ENCODE measurements at places on chromosomes 3 and 15.

DNA sequence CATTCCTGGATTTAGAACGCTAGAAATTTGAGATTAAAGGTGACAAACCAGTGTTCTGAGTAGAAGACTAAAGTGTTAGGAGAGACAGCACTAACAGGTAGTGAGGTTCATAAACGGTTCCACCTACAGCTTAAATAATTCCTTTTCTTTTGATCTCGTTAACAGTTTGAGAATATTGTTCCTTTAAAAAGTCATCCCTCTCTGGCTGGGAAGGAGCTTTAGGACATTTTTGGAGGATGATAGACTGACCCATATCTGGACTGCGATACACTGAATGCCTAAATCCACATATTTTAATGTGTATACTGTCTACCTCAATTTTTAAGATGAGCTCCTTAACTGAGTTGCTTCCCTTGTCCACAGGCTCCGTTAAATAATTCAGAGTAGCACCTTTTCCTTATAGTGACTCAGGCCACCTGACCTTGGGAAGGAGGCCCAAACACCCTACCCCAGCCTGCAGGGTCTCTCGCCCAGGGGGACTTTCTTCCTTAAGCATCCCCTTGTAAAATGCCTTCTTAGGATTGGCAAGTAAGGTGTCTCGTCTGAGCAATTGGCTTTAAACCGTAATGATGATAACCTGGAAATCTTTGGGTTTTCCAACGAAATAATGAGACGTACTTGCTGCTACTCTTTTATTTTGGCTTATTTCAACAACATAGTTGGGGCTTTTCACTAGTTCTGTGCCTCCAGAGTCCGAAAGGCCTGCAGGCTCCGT, 3.3 kb downstream of the TRIM71 start:
- no peak for DNase-seq

DNA sequence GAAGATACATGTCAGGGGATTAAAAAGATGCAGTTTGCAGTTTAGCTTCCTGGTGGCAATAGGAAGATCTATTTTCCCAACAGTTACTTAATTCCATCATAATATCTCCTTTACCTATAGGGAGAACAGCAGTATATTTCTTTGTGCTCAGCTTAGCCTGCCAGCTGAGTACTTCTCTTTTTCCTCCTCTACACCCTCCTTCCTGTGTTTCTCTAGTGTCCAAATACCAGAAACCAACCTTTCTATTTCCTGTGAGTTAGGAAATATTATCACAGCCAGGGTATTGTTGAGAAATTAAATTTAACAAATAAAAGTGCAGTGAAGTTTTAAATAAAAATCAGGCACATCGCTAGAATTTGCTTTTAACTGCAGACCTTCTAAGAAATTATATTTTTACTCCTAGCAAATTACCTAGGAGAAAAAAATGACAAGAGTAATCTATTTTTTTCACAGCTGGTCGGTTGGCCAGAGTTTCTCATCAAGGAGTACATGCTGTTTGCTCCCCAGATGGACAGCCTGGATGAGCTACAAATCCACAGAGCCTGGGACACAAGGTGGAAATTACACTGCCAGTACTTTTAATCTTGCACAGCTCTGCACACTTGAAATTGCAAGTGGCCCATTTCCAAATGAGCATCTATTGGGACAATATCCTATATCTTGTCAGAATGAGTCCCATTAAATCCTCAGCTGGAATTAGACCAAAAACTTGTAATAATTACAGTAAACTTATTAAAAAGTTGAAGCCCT, 185.2 kb upstream of the CFAP20DC start:
- DNase-seq, result no peak

- no peak for DNase-seq
Observed at GRCh38 chr15:23897091-23897490, 210.0 kb upstream of the NDN start.

- no peak for DNase-seq
Observed at GRCh38 chr3:115100806-115101205, 46.3 kb downstream of the ZBTB20 start.

GRCh38 chr3:197880491-197881269, 69.3 kb upstream of the RPL35A start:
- DNase-seq, result no peak

DNA sequence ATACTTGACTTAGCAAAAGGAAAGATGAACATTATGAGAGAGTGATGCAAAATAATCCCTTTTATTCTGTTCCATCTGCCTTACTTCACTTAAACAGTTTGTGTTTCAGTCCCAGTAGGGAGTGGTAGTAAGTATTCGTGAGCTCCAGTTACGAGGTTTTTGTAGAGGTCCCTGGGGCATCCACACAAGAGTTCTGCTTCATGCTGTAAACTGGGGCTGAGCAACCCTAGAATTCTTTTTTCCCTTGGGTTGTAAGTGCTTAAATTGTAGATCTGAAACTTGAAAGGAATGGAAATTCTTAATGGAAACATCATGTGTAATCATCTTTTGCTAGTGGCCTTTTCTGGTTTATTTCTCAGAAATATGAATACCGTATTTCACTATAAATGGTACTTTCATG, 79.5 kb downstream of the SEMA6D start:
- DNase-seq, result no peak

DNA sequence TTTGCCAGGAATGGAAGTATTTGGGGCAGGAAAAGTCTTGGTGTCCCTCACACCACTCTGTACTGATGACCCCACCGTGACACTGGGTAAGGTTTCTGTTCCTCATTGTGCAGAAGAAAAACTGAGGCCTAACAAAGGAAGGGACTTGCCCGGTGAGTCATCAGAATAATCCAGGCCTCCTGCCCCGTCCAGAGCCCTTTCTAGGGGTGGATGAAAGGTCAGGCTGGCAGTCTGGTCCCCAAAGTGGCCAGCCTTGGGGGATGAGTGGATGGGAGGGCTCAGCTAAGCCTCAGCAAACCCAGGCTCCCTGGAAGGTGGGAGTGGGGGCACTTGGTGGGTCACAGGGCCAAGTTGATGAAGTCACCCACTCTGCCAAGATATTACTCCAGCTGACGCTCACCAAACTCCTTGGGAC, 2.3 kb upstream of the DNAH1 start:
- no peak for DNase-seq

DNA sequence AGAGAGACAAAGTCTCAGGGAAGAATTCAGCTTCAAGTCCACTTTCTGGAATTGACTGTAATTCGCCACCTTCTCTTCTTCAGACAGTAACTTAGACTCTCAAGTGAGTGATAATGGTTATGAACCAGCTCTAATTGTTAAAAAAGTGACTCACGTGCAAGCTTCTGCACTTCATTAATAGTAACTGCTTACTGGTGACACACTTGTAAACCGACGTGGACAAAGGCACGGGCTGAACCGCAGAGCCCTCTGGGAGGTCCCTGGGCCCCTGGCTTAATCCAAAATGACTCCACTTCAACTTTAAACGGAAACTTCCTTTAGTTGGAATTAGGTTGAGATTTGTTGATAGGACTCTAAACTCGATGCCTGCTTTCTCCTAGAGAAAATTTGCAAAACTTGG, 17.0 kb downstream of the MUC4 start:
- DNase-seq, result no peak

- no peak for DNase-seq
Observed at GRCh38 chr3:126551121-126551838, 7.5 kb downstream of the C3orf22 start.

- DNase-seq, result no peak
Observed at GRCh38 chr15:44811337-44811736, 75.0 kb downstream of the TRIM69 start.

GRCh38 chr3:58798312-58798711, 131.7 kb upstream of the FAM3D start:
- DNase-seq, result no peak

GRCh38 chr15:40900256-40901052, 6.2 kb downstream of the VPS18 start:
- DNase-seq, result no peak

DNA sequence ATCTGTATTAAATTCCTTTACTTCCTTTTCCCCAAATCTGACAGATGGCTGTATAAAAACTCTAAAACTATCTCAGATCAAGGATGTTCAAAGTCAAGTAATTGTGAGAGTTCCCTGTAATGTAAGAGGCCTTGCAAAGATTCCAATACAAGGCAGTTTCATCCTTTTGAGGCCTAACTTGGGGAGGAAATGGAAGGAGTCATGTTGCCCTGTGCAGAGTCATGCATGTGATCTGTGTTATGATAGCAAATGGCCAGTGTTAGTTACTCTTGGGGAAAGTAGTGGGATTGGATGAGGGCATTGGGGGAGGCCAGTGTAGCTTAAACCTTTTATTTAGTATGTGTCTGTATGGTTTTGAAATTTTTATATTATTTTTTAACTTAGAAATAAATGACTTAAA, 23.7 kb upstream of the FBXL22 start:
- no peak for DNase-seq

- DNase-seq, result no peak
Observed at GRCh38 chr3:180306691-180307090, 270.0 kb upstream of the PEX5L start.

Measured in stimulated activated naive CD4-positive, alpha-beta T cell treated with Interleukin-2 at 50 U/mL for 16 hours (primary cell).